ENCODE measurements at places on chromosomes 7 and 10.
A peak's percentile ranks its signal among the peaks of the same experiment; 100 is the strongest.

DNA sequence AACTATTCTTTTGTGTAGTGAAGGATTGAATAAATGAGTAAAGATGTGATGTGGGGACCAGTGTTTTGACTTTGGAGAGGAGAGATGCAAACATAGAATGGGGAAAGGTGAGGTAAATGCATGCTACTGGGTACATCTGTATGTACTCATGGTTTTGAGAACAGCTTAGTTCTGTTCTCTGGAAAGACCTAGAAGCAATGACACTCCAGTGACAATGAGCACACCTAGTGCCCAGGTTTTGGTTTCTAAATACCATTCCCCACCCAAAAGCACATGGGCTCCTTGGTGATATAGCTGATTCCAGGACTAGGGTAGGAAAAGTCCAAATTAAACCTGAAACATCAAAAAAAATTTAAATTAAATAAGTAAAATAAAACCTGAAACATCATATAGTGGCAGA is 22.6 kb upstream of the HSPA12A start:
- DNase-seq, result no peak

DNA sequence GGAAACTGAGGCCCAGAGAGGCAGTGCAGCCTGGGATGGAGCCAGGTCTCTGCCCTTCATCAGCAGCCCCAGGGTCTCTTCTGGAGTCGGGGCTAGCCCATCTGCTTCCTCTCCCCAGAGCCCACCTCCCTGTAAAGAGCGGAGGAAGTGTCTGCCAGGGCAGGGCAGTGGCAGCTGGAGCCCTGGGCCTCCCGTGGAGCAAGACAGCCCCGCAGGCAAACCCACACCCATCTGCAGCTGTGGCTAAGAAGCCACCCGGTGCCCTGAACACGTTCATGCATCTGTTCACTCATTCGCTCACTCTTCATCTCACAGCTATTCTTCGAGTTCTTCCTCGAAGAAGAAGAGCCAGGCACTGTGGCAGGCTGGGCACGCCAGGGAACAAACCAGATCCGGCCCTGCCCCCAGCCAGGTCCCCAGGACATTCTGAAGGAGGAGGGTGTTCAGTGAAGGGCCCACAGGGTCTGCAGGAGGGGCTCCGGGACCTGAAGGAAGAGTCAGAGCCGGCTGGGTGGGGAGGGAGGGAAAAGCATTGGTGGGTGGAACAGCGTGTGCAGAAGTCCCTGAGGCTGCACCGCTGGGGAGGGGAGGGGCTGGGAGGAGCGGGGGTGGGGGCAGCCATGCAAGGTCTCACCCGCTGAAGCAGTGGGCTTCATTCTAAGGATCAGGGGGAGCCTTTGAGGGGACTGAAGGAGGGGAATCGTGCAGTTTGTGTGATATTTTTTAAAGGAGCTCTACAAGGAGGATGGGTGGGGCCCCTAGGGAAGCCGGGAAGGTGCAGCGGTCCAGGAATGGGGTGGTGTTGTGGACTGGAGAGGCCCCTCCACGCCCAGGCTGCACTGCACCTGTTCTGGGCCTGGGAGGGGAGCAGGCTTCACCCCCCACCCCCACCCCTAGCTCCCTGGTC is 99.1 kb downstream of the UNCX start:
- peak; percentile 10 for DNase-seq

- no peak for DNase-seq
These were observed 128.2 kb downstream of the AKR1D1 start for GRCh38 chr7:138204285-138204981.

GRCh38 chr10:8617792-8618191 is 563.3 kb downstream of the GATA3 start:
- no peak for DNase-seq

- DNase-seq, result no peak
These were observed 50.6 kb downstream of the PRTFDC1 start for GRCh38 chr10:24901686-24902399.

GRCh38 chr7:33590916-33591315 is 314.4 kb upstream of the BMPER start:
- no peak for DNase-seq

GRCh38 chr10:34224639-34225038 is 590.5 kb downstream of the PARD3 start:
- no peak for DNase-seq

- DNase-seq, result peak; percentile 92
These were observed 26.4 kb downstream of the PRF1 start for GRCh38 chr10:70575874-70576802.

DNA sequence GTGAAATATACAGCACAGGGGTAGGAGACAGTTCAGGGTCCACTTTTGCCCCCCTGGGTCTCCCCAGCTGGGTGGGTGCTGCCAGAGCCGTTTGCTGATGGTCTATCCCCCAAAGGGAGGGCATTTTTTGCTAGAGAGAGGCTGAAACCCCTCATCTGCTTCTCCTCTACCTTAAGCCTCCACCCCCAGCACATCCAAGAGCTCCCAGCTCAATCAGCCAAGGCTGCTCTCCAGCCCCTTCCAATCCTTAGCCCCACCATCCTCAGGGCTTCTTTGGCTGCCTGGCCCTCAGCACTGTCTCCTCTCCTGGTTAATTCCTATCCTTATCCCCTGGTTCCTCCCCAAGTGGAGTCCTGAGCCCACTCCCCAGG is 153.1 kb downstream of the AOAH start:
- no peak for DNase-seq

DNA sequence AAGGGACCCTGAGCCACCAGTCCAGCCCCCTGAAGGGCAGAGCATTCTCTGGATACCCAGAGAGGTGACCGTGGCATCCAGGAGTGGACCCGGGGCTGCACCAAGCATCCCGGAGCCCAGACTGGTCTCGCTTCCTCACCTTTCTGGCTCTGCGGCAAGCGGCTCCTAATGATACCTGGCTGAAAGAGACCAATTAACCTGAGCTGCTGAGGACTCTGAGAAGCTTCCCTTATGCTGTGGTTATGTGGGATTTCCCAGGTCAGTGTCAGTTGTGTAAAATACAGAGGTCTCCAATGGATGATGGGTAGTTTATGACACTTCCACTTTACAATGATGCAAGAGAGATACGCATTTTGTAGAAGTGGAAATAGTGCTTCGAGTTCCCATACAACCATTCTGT is 51.5 kb downstream of the PFKFB3 start:
- DNase-seq, result no peak

- no peak for DNase-seq
These were observed 236.5 kb downstream of the SKAP2 start for GRCh38 chr7:26627891-26628341.

GRCh38 chr7:48049850-48050249 is 14.5 kb downstream of the C7orf57 start:
- DNase-seq, result no peak

DNA sequence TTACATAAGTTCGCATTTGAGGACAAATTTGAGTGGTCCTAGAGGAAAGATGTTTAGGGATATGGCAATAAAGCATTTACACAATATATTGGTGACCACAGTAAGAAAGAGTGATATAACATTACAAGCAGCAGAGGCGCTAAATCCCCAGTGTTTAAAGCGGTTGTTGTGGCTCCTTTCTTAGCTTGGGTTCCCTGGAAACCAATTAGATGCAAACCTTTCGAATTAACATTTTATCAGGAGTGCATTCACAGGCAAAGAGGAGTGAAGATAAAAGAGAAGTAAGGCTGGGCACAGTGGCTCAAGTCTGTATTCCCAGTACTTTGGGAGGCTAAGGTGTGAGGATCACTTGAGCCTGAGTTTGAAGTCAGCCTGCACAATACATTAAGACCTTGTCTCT is 331.1 kb downstream of the BICC1 start:
- no peak for DNase-seq

DNA sequence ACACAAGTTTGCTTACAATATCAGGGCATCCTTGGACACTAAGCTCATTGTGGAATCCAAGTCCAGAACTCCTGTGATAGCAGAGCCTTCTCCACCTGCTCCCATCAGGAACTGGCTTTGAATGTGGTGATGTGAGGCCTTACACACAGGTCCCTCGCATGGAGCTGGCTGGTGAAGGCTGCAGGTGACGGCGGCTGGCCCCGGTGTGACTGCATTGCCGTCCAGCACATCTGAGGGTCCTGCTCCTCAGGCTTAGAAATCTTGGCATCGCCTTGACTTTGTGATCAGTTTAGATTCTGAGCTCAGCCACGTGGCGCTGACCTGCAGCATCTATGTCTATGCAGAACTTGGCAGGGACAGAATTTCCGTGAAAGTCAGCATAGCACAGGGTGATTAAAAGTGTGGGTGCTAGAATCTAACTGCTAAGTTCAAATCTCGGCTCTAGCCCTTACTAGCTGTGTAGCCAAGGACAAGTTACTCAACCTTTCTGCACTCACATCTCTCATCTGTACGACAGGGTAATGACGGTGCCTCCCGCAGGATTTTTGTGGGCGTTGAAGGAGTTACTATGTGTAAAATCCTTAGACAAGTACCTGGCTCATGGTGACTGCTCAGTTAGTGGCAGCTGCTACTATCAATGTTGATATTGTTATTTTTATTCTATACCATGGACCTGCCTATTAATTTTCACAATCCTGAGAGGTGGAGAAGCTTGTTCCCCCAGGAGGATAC is 26.6 kb downstream of the HKDC1 start:
- no peak for DNase-seq

GRCh38 chr10:49071160-49071761 is 44.1 kb downstream of the VSTM4 start:
- DNase-seq, result no peak

GRCh38 chr7:137160236-137160635 is 183.3 kb downstream of the PTN start:
- DNase-seq, result no peak

DNA sequence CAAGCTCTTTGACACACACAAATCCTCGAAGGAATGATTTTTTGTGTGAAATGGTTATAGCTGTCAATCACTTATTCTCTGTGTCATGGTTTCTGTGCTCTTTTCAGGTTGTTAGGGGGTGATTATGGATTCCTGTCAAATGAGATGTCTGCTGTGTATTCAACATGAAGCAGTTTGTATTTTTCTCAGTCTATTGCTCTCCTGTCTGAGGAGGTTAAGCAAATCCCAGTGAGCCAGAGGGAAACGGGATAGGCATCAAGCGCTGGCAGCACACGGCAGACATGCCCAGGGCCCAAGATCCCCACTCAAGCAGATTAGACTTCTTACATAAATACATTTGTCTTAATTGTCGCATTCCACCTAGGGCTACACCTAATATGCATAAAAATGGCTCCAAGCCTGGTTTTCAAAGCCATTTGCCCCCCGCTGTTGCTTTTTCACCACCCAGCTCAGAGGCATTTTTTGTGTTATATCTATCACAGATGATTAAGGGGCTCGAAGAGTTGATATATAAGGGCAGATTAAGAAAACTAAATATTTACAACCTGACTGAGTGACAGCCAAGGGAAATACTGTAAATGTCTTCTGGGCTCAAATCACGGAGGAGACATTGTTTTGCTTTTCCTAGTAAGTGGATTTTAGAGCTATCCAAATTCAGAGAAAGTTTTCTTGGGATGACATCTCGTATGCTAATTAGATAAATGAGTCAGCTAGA is 192.7 kb upstream of the LRGUK start:
- DNase-seq, result no peak

DNA sequence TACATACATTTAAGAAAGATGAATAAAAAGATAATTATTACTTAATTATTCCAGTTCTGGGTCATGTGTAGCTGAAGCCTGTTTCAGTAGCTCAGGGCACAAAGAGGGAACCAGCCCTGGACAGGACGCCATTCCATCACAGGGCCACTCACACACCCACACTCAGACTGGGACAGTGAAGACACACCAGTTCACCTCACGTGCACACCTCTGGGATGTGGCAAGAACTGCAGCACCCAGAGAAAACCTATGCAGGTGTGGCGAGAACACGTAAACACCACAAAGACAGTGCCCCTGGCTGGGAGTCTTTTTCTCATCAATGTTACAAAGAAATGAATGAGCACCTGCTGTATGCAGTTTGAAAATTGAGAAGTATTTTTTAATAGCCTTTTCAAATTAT is 1.6 kb upstream of the IDI1 start:
- peak; percentile 35 for DNase-seq

- no peak for DNase-seq
These were observed 20.7 kb downstream of the CREB3L2 start for GRCh38 chr7:137981175-137981574.

DNA sequence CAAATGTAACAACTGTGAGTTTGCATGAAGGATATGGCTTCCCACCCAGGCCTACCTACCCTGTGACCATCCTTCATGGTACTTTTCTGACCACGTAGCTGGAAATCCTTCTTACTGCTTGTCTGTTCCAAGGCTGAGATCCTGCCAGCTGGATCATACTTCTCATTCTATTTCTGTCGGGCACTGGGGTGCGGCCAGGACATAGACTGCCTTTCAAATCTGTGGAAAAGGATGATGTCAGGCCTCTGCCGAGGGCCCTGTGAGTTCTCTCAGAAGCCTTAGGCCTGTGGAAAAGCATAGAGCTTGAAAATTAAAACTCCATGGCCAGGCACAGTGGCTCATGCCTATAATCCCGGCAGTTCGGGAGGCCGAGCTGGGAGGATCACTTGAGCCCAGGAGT is 10.0 kb downstream of the VWC2 start:
- DNase-seq, result no peak

Data from HL-60 (cell line).